ENCODE measurements at places on chromosomes 1 and 21. TPM values are rescaled to one million over a fixed set of nuclear protein-coding genes. Genes with fewer than 3 reads are reported as not detected.

ERICH3 gene
- total RNA-seq = not detected

MEX3A gene
- 2.0 TPM for total RNA-seq

SPATA6 gene
- total RNA-seq = 5.8 TPM

RPS27 gene
- 996 TPM for total RNA-seq

SPATA1 gene
- total RNA-seq = 1.3 TPM

RAP1GAP gene
- total RNA-seq = 0.15 TPM

GCSAML gene
- total RNA-seq = not detected

RUNX3 gene
- not detected for total RNA-seq

CRYZL1 gene
- 36.9 TPM for total RNA-seq

FAM177B gene
- total RNA-seq = not detected

LCE1F gene
- not detected for total RNA-seq

S100A9 gene
- not detected for total RNA-seq

DCST2 gene
- not detected for total RNA-seq

THEM5 gene
- total RNA-seq = 0.17 TPM

MEF2D gene
- 12.1 TPM for total RNA-seq

PLK3 gene
- 32.7 TPM for total RNA-seq

FLG2 gene
- not detected for total RNA-seq

KMO gene
- 0.17 TPM for total RNA-seq

ERO1B gene
- 1.6 TPM for total RNA-seq

TGFB2 gene
- 9.9 TPM for total RNA-seq

ZNHIT6 gene
- total RNA-seq = 9.9 TPM

LRP8 gene
- total RNA-seq = 3.3 TPM

CHD5 gene
- 0.15 TPM for total RNA-seq

NDUFV3 gene
- total RNA-seq = 81.7 TPM

KRTAP12-4 gene
- not detected for total RNA-seq

GUCA2B gene
- total RNA-seq = not detected

RIPPLY3 gene
- not detected for total RNA-seq

HES3 gene
- total RNA-seq = not detected

TCHH gene
- total RNA-seq = not detected
